ENCODE measurements at places on chromosomes 7 and 10.

DNA sequence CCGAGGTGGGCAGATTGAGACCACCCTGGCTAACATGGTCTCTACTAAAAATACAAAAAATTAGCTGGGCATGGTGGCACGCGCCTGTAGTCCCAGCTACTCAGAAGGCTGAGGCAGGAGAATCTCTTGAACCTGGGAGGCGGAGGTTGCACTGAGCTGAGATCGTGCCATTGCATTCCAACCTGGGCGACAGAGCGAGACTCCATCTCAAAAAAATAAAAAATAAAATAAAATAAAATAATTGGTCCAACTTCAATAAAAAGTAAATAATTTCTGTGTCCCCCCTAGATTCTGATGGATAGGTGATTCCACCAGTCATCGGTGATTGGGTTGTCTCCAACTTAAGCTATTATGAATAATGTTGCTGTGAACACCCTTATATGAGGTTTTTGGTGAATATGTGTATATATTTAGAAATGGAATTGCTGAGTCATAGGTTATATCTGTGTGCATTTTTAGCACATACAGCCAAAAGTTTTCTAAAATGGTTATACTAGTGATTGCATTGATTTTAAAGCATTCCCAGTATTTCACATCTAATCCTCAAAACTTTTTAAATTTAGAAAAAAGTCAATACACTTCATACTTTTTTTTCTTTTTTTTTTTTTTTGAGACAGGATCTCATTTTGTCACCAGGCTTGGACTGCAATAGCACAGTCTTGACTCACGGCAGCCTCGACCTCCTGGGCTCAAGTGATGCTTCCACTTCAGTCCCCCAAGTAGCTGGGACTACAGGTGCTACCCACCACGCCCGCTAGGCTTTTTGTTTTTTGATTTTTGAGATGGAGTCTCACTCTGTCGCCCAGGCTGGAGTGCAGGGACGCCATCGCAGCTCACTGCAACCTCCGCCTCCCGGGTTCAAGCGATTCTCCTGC, 13.7 kb upstream of the SRPK2 start:
- no peak for DNase-seq

GRCh38 chr10:8133146-8133545, 78.7 kb downstream of the GATA3 start:
- no peak for DNase-seq

DNA sequence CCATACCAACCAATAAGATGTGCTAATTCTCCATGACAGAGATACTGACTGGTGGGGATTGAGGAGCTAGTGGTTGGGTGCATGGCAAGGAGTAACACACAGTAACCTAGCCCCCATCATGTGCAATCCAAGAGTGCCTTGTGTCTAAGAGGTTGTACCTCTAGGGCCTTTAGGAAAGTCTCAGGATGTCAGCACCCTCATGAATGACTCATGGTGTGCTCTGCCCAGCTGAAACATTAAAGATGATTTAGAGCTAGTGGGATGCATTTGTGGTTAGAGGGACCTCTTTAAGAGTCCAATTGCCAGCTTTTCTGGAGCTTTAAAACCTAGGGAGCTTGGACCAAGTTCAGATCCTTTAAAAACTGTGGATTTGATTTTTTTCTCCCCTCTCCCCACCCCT, 181.1 kb downstream of the HERPUD2 start:
- no peak for DNase-seq

DNA sequence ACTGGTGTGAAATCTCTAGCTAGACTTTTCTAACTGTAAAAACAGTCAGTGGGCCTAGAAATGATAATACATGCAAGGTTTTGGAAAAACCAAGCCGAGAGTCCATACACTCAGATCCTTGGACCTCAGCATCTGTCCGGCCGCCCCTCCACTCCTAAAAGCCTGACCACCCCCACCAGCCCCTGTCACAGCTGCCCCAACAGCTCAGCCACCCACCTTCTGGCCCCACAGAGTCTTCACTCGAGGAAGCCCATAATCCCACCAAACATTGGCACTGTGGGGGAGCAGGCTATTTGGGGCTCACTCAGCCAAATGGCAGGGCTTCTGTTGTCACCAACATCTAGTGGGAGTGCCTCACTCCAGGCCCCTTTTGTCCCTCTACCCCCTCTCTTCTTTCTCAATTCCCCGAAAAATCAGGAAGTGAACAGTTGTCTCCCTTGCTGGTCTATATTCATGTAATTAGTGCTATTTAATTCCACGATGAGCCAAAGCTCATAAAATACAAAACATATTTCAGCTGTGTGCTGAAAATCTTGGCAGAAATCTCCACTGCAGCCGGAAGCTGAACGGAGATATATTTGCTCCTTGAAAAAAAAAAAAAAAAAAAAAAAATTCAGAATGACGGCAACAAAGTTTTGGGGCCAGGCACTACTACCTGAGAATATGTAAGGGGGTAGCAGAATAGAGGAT, 55.5 kb downstream of the PLXNA4 start:
- no peak for DNase-seq

DNA sequence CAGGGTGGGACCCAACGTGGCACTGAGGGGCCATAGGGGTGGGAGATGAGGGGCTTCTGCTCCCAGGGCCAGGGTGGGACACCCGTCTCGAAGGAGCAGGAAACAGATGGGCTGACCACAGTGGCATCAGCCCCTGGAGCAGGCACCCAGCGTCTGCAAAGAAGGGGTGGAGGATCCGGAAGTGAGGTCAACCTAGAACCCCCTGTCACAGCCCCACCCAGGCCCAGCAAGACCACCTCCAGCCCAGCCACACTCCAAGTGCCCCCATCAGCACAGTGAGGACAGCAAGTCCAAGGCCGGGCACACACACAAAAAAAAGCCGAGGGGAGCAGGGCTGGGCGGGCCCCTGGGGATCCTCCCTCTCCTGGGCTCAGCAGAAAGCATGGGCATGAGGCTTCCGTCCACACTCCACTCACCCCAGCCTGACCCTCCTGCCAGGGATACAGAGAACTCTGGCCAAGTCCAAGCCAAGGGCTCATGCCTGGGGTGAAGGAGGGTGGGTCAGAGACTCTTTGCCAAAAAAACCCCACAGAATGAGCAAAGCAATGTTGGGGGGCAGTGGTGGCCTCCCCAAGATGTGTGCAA, 111.0 kb downstream of the FOXL3 start:
- DNase-seq, result no peak

DNA sequence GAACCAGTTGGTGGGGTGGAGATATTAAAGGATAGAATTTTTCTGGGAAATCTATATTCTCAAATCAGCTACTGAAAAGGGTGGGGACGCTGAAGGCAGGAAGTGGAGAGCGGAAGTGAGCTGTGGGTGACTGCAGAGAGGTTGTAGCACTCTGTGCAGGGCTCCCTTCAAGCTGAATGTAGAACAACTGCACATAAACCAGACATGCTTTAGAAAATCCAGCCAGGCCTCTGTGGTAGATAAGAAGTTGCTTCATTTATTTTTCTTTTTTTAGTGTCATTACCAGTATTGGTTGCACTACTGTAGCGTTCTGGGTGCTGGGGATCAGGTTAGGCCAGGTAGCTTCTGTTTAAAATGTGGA, 127.8 kb downstream of the CELF2 start:
- no peak for DNase-seq

DNA sequence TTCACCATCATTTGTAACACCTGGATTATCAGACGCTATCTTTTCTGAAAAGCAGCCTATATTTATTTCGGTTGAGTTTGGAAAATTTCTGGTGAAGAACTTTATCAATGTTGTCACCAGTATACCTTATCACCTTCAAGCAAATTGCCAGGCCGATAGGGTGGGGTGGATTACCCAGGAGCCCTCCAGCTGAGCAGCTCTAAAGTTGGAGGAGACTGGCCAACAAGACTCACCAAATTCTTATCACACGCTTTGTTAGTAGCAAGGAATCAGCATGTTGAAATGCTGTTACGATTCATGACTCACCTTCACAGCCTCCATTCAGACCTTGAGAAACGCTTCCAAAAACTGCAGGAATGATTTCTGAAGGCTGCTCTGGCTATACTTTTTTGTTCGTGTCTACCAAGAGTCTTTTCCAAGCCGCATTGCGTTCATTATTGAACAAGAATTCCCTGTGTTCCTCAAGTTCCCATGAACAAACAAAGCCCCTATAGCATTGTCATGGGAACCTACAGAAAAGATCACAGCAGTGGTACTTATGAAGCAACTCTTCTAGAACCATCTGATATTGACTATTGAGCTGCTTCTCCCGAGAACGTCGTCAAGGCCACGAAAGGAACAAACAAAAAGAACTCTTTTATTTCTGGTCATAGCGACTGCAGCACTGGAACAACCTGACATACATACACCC, 291.4 kb downstream of the SFMBT2 start:
- DNase-seq, result no peak
